Foreskin keratinocyte (primary cell): ENCODE measurements at places on chromosomes 2 and 18. TPM values are rescaled to one million over a fixed set of nuclear protein-coding genes. Genes with fewer than 3 reads are reported as not detected.

GRCh38 chr18:39500306-39500705 lies 1934.7 kb upstream of the CELF4 start:
- DNase-seq = no peak

- no peak for DNase-seq
Measured at GRCh38 chr2:202335791-202336467, 40.2 kb upstream of the BMPR2 start.

DNA sequence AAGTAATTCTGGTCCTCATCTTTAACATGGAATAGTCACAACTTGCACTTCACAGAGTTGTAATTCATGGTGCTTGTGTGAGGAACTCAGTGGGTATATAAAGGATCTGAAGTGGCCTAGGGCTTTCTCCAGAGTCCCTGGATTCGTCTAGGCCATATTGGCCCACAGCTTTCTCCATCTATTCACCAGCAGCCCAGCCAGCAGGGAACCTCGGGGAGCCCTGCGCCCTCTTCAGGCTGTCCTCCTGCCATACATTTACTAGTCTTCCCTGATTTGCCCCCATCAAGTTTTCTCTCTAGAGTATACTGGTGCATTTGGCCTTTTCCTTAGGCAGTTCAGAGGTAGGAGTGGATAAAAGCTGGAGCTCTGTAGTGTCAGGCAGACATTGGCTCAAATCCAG lies 278.3 kb downstream of the MYCN start:
- no peak for DNase-seq

Gene WBP1
- total RNA-seq = 47.6 and 63.9 TPM in 2 replicates
